ENCODE measurements at places on chromosomes 4 and X. TPM values are rescaled to one million over a fixed set of nuclear protein-coding genes. Genes with fewer than 3 reads are reported as not detected.

The F8A3 gene
- 1.1 TPM for total RNA-seq

The MAGT1 gene
- 66.0 TPM for total RNA-seq

The GAGE2A gene
- total RNA-seq: not detected

The AWAT2 gene
- total RNA-seq: not detected

The AR gene
- not detected for total RNA-seq

The EDA2R gene
- 2.0 TPM for total RNA-seq

The HGFAC gene
- total RNA-seq: not detected

The SSX1 gene
- total RNA-seq: not detected

The SMIM10 gene
- total RNA-seq: 0.27 TPM

The NPY2R gene
- not detected for total RNA-seq

The TMEM150C gene
- total RNA-seq: 0.19 TPM

The CFAP47 gene
- total RNA-seq: not detected

The SPANXA2 gene
- total RNA-seq: not detected

The PGK1 gene
- 217 TPM for total RNA-seq

The ACSL4 gene
- total RNA-seq: 69.4 TPM

The PNCK gene
- total RNA-seq: not detected

The USP27X gene
- 2.1 TPM for total RNA-seq

The C1QTNF7 gene
- total RNA-seq: not detected

The FHL1 gene
- total RNA-seq: 103 TPM

The SLC30A9 gene
- 44.3 TPM for total RNA-seq

The SSX2B gene
- not detected for total RNA-seq

The FGB gene
- total RNA-seq: not detected

The PPARGC1A gene
- total RNA-seq: not detected

The SRPK3 gene
- not detected for total RNA-seq

The AFM gene
- not detected for total RNA-seq

The IQCM gene
- not detected for total RNA-seq

The TEX13D gene
- not detected for total RNA-seq

The SUPT20HL2 gene
- not detected for total RNA-seq
